ENCODE measurements at places on chromosomes 4 and X. TPM values are rescaled to one million over a fixed set of nuclear protein-coding genes. Genes with fewer than 3 reads are reported as not detected.
A peak's percentile ranks its signal among the peaks of the same experiment; 100 is the strongest.

DNA sequence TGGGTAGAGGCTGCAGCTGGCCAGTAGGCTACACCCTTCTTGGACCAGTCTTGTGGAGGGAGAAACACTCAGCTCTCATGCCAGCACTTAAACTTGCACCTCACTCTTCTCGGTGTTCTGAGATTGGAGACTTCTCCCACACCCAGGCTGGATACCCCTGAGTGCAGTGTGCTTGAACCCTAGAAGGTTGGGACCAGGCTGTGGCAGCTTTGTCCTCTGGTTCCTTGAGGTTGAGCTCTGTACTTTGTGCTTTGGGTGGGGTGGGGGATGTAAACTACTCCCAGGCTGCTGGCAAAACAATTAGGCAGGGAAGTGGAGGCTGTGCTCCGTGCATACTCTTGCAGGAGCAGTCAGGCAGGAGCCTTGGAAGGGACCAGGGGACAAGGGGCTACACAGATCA is 143.6 kb upstream of the GNPDA2 start:
- no peak for DNase-seq

GRCh38 chrX:53312946-53313727 is 31.8 kb upstream of the IQSEC2 start:
- DNase-seq: no peak

DNA sequence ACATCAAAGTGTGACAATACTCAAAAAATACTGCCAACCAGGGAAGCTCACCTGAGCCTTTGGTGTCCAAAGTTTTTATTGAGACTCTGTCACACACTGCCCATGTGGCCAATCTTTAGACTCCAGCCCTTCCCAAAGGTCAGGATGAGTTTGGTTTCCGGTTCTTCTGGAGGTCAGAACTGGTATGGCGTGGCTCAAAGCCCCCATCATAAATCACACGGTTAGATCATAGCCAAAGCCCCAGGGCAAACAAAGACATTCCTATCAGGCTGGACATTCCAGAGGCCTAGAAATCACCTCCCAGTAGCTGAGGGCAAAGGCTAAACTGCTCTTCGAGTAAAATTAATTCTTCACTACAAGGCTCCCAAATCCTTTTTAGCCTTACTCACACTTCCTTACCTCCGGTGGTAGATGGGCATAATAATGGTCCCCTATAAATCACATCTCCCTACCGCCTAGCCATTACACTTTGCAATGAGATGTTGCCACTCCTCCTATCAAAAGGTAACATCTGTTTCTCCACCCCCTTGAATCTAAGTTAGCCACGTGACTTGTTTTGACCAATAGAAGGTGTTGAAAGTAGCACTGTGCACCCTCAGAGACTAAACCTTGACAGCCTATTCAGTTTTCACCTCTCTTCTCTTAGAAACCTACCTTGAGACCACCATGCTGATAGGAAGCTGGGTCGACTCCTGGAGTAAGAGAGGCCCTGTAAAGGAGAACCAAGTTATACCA is 137.8 kb upstream of the DUSP21 start:
- peak; percentile 18 for DNase-seq

- DNase-seq: no peak
Observed at GRCh38 chr4:6235901-6236640, 33.6 kb upstream of the WFS1 start.

DNA sequence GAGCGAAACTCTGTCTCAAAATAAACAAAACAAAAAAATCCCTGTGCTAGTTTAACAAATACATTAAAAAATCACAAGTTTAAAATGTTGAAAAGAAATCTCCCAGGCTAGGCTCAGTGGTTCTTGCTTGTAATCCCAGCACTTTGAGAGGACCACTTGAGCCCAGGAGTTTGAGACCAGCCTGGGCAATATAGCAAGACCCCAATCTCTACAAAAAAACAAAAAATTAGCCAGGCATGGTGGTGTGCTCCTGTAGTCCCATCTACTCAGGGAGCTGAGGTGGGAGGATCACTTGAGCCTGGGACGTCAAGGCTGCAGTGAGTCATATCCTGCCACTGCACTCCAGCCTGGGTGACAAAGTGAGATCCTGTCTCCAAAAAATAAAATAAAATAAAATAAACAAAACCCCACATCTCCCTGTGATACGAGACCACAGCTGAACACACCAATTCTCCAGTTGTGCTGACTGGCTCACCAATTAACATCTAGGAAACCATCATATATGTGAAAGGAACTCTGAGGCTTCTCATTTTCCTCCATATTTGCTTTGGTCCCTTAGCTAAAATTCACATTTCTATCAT is 7.3 kb downstream of the RPS4X start:
- no peak for DNase-seq

- peak; percentile 77 for DNase-seq
Observed at GRCh38 chr4:139872274-139872673, 206.7 kb downstream of the MGST2 start.

GRCh38 chr4:3462321-3462789 is 751 bp upstream of the DOK7 start:
- DNase-seq: no peak

DNA sequence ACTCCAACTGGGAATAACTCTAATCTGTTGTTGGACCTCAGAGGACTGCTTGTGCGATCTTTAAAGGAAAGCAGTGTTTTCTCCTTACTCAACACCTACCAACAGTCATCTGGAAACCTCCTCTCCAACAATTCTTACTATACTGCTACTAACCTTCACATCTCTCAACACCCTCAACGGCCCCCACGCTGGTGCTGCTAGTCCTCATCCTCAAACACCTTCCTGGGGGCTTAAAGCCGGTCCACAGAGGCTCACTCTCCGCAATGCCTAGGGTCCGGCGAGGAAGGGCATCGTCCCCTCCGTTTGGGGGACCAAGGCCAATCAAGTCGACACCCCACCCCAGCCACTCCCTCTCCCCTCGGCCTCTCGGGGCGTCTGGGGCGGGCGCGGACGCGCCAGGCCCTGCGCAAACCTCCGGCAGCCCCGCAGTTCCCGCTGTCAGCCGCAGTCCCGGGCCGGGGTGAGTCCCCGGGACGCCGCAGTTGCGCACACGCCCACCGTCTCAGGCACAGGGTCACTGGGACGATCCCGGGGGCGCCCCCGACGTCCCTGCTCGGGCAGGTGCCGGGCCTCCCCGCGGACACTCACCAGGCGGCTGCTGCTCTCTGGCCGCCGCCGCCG is 418 bp downstream of the TAB3 start:
- DNase-seq: no peak

- no peak for DNase-seq
Observed at GRCh38 chrX:23726191-23726590, 16.9 kb downstream of the ACOT9 start.

DNA sequence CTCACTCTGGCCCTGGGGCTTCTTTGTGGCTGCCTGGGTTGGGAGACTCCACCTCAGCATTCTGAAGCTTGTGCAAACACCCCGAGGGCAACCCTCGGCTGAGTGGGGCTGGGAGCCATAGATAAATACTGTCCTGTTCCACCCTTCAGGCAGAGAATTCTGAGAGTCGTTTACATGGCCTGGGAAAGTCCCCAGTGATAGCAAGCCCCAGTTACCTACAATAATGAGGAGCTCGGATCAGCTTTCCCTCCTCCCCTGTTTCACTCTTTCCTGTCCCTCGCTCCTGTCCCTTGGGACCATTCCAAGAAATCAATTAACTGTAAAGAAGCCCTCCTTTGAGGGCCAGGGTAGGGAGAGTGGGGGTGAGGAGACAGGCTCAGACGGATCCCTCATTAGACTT is 31.6 kb upstream of the DDX3X start:
- DNase-seq: no peak

DNA sequence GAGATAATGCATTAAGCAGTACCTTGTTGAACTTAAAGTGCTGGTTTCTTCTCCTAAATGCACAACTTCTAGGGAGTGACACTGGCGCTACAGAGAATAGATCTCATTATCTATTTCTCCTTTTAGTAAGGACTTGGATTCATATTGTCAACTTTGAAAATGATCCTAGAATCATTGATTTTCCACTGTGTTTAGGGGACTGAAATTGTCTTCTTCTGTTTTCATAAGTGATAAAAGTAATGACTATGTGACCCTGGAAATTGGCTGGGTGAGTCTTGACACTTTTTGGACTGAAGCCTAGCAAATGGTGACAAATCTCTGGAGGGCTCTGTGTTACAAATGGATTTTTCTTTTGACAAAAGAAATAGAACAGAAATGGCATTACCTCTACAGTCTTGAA is 167.8 kb downstream of the NDST4 start:
- DNase-seq: no peak

GRCh38 chrX:40835526-40835925 is 100.2 kb upstream of the MED14 start:
- DNase-seq: no peak

CWH43 gene
- total RNA-seq: 0.52 TPM

SMIM10L2A gene
- 0.65 TPM for total RNA-seq
